Cortex of kidney (tissue), 1 donor: ENCODE measurements at places on chromosomes 5 and 9.

GRCh38 chr5:119336845-119337580 is 18.8 kb upstream of the TNFAIP8 start:
- DNase-seq: no peak

DNA sequence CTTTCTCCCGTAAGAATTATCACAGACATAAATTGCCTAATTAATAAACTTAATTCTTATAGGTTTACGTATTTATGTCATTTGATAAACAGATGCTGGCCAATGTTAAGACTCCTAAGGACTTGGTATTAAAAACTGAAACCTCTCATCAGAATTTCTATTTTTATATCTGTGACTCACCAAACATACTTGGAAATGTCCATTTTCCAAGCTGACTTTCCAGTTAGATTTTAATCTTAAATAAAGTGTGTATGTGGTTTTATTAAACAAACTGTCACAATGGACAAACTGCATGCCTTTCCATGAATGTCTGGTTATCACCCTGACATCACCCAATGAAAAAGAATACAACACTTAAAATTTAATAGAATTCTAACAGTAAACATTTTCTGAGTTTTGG is 12.6 kb upstream of the COL23A1 start:
- DNase-seq: no peak

- no peak for DNase-seq
Observed at GRCh38 chr5:154858972-154859871, 795 bp downstream of the CNOT8 start.

DNA sequence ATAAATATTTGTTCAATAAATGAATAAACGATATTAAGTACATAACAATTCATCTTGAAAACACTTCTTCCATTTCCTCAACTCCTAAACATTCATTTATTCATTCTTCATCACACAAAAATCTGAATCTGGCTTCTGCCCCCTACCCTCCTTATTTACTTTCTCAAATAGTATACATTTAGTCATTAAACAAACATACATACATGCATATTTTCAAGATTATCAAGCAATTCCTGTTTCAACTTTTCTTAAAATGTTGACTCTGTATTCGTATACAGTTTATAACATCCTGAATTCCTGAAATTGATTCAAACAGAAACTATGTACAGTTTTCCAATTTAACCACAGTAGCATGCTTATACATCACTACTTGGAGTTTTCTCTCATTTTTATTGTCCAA is 129.0 kb downstream of the MUSK start:
- no peak for DNase-seq

GRCh38 chr5:90571147-90571773 is 12.7 kb downstream of the ADGRV1 start:
- DNase-seq: no peak
